ENCODE measurements at places on chromosomes 16 and 17.

DNA sequence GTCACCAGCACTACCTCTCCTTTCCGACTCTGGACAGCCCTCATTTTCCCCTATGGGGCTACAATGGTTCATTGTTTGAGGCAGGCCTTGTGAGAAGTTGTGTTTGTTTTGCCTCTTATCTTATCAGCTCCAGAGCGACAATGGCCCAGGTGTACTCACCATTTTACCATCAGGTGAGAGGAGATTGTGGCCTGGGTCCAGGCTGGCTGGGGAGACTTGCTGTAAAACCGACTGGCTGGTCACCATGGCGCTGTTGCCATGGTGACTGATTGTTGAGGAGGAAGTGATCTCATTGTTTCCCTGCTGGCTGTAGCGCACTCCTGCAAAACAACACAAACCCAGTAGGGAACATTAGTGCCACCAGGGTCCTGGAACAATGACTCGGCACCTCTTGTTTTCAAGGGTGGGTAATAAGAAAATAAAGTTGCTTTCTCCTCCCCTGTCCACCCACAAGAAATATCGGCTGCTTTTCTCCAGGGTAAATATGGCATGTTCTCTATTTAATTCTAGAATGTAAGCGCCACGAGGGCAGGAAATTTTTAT, 34.4 kb downstream of the HNF1B start:
- no peak for DNase-seq

- DNase-seq: no peak
These were observed 51.0 kb upstream of the TOX3 start for GRCh38 chr16:52597772-52598483.

DNA sequence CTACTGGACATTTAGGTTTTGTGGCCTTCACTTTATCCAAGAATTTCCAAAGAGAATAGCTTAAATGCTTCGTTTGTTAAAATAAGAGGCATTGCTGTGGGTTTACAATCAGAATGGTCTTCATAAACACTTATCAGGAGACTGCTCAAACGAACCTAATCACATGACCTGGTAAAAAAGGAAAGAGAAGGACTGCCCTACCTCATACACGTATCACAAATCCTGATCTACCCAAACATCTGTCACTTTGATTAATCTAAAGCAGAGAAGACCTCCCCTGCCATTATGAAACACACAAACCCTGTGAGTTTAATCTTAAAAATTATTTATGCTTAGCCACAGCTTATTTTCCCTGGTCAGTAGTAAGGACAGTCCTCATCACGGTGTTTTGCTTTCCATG, 76.6 kb downstream of the PARN start:
- DNase-seq: no peak

GRCh38 chr17:12047681-12048376, 27.2 kb downstream of the MAP2K4 start:
- no peak for DNase-seq

DNA sequence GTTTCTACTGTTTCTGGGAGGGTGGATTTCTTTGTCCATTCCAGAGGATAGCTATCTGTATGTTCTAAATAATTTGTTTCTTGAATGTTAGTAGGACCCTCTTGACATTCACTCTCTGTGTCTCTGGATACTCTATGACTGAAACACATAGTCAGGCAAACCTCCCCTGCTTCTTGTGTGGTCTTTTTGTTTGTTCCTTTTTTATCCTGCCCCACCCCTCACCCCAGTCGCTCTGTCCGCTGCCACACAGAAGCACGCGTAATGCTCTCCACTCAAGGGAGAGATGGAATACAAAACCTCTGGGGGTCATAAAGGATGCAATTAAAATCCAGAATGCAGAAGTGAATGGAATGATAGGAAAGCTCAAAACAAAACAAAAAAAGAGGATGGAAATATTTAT, 253.1 kb downstream of the RBFOX1 start:
- no peak for DNase-seq

- no peak for DNase-seq
These were observed 21.1 kb downstream of the CLUH start for GRCh38 chr17:2690165-2691068.

DNA sequence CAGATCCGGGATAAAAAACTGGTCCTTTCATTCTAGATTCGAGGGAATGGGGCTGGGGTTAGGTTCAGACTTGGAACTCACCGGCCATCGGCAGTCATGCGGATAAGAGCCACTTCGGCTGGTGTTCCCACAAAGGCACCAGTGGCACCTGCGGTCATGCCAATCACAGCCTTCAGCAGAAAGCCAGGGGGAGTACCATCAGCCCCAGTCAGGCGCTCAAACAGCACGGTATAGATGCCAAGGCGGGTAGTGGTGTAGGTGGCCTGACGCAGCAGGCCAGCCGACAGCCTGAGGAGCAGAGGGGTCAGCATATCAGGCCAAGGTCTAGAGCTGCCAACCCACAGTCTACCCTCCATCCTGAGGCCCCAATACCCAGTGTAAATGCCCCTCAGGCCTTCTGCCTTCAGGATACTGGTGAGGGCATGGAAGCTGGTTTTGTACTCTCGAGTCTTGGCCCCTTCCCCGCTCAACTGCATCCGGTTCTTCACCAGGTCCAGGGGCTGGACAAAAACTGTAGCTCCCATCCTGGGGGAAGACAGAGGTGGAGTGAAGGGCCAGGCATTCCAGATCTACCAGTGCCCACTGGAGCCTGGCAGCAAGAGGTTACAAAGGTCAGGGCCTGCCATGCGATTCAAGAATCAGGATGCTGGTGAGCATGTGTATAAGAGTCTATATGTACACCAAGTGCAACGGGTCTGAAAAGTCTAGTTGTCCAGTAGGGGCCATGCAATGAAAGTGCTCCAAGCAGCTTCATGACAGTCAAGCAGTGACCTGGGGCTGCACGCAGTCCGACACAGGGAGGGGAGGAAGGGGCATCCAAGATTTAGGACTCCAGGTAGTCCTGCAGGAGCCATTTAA, 929 bp downstream of the SLC25A11 start:
- no peak for DNase-seq

DNA sequence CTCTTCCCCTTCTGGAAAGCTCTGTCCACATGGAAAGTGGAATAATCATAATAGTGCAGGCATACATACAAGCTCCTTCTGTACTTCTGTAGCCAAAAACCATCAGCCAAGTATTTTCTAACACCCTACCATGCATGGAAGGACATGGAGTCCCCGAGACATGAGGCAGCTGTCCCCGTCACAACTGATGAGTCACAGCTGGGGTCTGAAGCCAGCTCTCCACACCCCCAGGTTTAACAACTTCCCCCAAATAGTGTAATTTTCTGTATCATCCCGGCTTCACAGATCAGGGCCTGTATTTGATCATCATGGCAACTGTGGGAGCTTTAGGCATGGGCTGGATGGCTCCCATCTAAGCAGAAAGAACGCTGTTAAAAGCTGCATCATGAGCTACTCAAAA, 16.6 kb downstream of the C16orf96 start:
- no peak for DNase-seq

DNA sequence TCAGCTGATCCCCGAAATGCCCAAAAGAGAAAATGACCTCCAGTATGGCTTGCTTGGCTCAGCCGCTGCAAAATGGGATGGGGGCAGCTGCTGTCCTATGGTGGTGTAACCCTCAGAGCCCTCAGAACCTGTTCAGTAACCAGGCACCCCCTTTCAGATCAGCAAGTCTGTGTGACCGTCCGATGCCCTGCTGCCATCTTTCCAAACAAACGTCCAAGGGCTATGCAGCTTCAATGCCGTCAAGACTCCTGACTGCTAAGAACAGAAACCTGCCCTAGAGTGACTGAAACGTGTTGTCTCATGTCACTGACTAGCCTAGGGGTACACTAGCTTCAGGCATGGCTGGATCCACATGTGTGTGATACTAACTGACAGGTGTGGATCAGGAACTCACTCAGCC, 70.4 kb downstream of the GNAO1 start:
- DNase-seq: no peak

GRCh38 chr17:42212382-42212781, 18.1 kb upstream of the GHDC start:
- no peak for DNase-seq

DNA sequence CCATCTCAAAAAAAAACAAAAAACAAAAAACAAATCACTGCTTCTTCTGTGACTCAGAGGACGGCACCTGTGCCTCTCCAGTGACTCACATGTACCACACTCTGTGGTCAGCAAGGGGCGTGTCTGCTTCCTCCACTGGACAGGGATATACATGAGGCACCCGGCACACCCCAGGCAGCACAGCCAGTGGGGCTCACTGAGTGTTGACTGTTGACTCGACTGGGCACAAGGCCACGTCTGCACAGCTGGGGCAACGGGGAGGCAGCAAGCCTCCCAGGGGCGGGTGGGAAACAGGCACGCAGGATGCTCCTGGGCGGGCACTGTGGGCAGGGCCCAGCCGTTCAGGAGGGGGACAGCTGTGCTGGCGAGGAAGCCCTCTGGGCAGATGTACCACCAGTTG, 64.1 kb downstream of the TIMM22 start:
- no peak for DNase-seq

GRCh38 chr16:719815-720446, 1.0 kb upstream of the ANTKMT start:
- no peak for DNase-seq

GRCh38 chr17:82648742-82649331, 593 bp upstream of the WDR45B start:
- no peak for DNase-seq

DNA sequence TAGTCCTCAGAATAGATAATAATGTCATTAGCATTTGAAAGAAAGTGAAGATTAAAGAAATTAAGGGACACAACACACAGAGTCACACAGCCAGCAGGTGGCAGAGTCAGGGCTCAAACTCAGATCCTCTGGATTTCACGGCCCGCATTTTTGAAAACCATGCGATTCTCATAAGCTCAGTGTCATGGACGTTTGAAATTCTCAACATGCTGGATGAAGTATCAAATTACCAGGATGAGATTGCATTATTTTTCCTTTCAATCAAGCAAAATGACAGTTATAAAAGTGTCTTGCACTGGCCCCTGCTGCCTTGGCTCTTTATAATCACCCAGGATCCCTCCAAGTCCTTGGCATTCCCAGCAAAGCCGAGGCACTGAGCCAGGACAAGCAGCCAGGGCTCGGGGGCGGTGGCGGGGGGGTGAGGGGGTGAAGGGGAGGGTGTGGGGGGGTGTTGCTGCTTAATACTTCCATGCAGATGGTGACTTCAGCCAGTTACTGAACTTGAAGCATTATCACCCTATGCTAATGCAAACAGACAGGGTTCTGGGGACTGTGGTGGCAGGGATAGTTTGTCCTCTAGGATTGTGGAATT, 6.6 kb upstream of the BMERB1 start:
- DNase-seq: no peak

- DNase-seq: no peak
These were observed 16.5 kb upstream of the SOX9 start for GRCh38 chr17:72104164-72104862.

GRCh38 chr17:2266865-2267228, 36.7 kb downstream of the SMG6 start:
- no peak for DNase-seq

DNA sequence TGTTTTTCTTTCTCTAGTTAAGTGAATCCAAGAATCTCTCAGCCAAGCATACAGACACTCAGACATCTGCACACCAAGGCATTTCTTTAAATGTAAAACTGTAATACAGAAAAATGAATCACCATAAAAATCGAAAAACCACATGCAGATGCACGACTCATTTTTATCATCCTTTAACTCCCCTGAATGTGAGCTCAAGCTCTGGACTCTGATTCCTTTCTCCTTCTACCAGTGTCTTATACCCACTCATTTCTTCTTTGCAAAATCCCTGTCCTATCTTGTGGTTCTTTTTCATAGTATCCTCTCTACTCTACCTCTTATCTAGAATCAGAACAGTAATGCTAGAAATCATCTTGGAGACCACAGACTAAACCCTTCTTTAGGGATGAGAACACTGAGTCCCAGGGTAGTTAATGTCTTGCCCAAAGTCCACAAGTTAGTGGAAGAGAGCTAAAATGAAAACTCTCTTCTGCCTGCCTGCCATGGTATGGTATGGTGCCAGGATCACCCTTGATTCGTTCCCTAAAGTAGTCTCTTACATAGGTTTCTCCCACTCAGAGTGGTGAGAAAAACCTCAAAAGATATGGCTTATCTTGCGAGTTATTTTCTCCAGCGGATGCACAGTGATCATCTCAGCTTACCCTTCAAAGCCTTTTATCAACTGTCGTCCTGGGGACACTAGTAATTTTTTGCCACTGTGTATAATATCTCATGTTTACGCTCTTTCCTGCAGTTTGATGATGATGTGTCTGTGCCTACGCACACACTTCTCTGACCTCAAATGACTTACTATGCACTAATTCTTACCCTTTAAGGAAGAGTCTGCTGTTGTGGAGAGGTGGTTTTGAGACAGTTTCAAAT, 30.2 kb downstream of the BRD7 start:
- no peak for DNase-seq

- DNase-seq: no peak
These were observed 18.3 kb upstream of the IL21R start for GRCh38 chr16:27383556-27384243.

DNA sequence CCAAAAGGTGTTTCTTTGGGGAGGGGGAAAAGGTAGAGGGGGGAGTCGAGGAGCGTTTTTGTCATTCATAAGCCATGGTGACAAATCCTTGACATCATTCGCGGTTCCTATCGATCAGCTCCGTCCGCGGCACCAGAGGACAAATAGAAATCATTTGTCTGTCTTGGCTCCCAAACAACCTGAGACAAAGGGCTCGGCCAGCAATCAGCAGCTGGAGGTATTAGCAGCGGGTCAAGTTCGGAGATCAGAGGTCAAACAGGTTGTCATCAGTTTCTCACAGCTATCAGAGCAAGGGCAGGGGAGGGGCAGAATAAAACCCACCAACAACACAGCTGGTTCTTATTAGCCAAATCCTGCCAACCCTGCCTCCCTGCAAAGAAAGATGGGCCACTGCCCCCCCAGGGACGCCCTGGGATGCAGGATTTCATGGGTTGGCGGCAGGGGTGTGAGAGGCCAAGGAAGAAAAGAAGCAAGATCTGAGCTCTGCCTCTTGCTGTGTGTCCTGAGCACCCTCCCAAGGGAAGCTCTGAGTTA, 145.3 kb upstream of the LHX1 start:
- no peak for DNase-seq

- DNase-seq: no peak
These were observed 248.8 kb upstream of the ELAC2 start for GRCh38 chr17:13266606-13267005.

DNA sequence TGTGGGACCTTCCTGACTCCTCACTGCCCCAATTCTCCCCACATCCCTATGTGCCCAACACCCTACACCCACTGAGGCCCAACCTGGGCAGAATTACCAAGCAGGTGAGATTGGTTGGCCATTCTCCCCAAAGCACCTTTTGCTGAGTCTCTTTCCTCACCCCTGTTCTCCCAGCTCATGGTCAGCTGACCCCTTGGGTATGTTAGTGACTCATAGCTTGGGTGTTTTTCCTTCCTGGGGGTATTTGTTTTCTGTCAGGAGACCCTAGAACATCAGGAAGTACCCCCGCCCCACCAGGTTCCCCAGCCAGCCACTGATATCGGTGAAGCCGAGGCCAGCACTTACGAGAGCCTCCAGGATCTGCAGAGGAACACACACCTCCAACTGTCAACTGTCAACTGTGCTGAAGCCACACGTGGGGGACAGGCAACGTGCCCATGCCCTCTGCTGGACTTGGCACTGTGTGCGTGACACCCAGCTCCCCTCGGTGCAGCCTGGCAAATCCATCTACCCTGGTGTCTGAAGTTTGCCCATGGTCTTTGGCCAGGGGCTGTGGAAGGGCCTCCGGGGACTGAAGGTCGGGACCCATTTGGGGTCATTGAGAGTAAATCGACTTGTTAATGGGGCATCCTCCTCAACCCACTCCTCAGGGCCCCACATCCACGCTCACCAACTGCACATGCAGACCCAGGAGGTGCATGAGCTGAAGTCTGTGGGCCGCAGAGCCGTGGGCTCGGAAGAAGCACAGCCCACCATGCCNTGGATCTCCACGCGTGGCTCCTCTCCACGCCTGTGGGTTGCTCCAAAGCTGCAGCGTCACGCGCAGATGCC, 53.1 kb downstream of the METRNL start:
- no peak for DNase-seq
